ENCODE measurements at places on chromosomes 6 and 20.

GRCh38 chr6:21597801-21598673, 4.5 kb downstream of the SOX4 start:
- peak; percentile 48 for DNase-seq

DNA sequence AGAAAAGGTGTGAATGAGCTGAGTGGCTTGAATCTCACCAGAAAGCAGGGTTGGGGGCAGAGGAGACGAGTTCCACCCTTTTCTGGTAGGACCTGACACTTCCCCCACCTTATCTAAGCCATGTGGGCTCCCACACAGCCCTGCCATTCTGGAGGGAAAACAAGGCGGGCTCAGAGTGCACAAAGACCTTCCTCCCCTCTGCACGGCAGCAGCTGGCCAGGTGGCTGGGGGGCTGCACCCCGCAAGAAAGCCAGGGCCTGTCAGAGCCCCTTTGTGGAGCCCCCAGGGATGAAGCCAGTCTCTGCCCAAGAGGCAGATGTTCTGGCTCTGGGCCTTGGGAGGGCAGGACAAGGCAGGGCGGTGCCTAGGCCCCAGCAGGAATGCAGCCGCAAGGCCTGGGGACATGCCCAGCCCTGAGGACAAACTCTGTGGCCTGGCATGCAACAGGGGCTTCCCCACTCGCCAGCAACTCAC, 48.4 kb upstream of the DSN1 start:
- peak; percentile 55 for DNase-seq

- peak; percentile 73 for DNase-seq
These were observed 6.1 kb upstream of the PM20D2 start for GRCh38 chr6:89139509-89140346.

DNA sequence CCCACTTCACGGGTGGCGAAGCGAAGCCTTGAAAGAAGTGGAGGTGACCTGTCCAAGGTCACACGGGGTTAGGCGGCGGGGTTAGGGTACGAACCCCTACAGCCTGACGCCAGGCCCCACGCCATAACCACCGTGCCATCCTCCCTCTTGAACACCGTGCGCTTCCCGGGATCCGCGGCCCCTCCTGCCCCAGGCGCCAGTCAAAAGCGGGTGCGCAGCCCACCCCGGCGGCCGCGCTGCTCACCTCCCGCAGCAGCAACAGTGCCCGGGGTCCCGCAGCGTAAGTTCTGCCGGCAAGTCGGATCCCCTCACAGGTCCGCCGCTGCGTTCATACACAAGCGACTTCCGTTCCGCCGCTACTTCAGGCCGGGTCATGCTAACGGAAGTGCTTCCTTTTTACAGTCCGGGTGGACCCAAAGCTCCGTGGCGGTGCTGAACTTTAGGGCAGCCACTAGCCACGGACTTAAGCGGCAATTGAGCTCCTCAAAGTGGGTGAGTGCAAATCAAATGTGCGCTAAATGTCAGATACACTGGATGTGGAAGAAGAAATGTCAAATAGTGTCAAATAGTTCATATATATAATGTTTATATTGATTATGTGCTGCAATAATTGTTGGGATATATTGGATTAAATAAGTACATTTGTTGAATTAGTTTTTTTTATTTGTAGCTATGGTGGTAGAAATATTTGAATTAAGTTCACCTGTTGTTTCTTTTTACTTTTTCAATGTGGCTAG, at the start of gene CDK5RAP1:
Gene CDK5RAP1 (minus strand): TSS at position 336 of the 737 bp plus-strand sequence. CDS start 4,455 bp downstream, outside the sequence.
- DNase-seq = peak; percentile 91

- DNase-seq = peak; percentile 90
These were observed 143.9 kb downstream of the BCAS1 start for GRCh38 chr20:53926428-53927028.

DNA sequence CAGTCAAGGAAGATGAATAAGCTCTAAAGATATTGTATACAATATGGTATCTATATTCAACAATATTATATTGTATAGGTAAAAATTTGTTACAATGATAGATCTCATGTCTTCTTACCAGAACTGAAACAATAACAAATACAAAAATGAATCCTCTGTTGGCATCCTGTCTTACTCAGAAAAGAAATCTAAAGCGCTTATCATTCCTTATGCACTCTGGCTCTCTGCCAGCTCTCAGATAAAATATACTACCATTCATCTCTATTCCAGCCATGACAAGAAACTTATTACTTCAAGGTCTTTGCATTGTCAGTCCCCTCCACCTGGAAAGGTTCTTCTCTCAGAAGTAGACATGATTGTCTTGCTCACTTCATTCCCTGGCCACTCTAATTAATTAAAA, 138.6 kb downstream of the THEMIS start:
- DNase-seq = no peak

DNA sequence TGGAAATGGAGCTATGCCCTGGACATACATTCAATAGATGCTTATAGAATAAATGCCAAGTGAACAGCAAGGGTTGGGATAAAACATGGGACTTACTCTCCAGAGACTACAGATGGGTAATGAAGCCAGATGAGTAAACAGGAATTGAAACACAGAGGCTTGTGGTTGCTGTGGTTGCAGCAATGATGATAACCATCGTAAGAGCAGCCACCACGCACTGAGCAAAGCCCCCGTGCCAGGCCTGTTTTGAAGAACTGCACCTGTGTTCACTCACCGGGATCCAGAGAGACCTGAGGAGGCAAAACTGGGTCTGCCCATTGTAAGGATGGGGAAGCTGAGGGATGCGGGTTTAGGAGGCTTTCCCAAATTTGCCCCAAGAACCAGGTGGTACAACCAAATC, 431.1 kb upstream of the CDH4 start:
- DNase-seq = no peak

GRCh38 chr20:8829256-8829655, 239.6 kb upstream of the PLCB4 start:
- no peak for DNase-seq

GRCh38 chr6:165837948-165838745, 175.1 kb upstream of the PDE10A start:
- no peak for DNase-seq

DNA sequence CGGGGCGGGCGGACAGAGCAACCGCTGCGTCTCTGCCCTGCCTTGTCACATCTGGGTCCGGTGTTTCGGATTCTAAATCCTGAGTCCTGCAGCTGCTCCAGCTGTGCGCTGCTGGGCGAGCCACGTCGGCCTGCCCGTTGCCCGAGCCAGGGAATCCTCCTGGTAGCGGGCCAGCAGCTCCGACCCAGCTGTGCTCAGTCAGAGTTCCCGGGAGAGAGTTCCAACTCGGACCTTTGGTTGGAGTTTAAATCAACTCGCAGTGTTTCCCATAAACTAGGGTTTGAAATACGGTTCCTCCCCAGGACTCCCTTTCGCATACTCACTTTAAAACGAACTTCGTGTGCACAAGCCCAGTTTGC, 315 bp upstream of the PDE10A start:
- DNase-seq = no peak

DNA sequence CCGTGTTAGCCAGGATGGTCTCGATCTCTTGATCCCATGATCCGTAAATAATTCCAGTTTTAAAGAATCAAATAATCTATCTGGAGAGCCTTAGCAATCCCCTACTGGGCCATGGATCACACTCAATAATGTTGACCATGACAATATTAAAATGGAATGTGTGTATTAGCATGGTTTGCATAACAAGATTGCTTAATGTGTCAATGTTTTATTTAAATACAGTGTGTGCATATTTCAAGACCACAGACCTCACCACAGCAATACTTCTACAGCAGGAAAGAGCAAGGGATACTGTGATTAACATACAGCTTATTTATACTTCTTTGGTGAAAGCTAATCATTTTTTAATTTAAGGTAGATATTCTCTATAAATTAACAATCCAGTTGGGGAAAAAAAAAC, 470.4 kb downstream of the TFAP2B start:
- DNase-seq = no peak

GRCh38 chr6:71383901-71384489, 95.4 kb downstream of the OGFRL1 start:
- DNase-seq = peak; percentile 66

DNA sequence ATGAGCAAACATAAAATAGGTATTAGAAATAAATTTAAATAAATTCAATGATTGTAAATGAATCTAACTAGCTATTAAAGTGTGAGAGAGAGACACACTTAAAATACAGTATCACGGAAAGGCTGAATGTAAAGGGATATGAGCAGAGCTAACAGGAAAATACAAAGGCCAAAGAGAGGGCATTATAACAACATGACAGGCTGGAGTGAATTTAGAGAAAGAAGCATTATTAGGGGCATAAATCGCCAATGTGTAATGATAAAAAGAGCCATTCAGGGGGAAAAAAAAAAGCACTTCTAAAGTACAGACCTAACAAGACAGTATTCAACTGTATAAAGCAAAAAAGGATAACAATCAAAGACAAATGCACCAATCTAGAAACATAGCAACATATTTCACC, 28.1 kb downstream of the DACT2 start:
- DNase-seq = no peak

DNA sequence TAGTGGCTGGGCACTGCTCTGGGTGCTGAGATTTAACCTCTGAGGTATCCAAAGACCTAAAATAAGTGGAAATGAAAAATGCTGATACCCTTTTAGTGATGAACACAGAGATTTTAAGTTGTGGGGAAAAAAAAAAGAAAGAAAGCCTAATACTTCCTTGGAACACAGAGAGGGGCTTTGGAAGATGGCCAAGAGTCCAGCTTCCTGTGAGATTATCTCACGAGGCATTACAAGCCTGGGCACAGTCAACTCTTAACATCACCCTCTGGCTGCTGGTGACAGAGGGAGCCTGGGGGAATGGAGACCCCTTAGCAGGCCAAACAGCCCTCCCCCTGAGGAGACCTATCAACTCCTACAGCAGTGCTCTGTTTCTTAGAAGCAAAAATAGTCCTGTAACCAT, 19.7 kb downstream of the BTN2A1 start:
- no peak for DNase-seq

DNA sequence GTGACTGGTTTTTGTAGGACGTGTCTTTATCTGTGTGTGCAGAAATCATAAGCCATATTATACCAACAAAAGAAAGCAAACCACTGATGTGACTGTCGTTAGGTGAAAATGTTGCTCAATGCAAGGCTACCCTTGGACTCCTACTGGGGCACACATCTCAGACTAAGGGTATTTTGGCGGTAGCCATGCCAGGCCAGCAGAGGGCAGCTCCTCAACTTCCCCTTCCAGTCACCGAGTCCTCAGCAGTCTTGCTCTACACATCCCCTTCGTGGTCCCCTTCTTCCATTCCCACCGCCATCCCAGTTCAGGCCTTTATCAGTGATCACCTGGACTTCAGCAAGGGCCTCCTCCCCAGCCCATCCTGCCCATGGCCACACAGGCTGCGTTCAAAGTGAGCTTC, 113.7 kb upstream of the GGTLC1 start:
- peak; percentile 3 for DNase-seq

GRCh38 chr6:165663736-165664558, 906 bp upstream of the PDE10A start:
- DNase-seq = no peak

DNA sequence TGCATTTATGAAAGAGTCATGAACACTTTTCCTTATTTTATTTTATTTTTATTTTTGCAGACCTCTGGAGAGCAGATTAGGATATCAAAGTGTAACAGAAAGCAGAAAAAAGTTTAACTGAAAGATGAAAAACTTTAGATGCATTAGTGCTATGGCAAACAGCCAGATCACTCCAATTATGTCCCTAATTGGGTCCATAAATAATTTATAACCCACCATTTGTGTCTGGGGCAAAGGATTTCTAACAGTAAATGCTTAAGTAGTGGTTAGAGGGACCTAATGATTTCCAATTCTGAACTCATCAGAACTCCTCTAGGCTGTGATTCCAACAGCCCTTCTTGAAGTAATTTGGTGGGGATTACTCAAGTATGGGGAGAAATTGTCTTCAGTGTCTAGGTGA, 93.7 kb upstream of the PROKR2 start:
- DNase-seq = no peak

DNA sequence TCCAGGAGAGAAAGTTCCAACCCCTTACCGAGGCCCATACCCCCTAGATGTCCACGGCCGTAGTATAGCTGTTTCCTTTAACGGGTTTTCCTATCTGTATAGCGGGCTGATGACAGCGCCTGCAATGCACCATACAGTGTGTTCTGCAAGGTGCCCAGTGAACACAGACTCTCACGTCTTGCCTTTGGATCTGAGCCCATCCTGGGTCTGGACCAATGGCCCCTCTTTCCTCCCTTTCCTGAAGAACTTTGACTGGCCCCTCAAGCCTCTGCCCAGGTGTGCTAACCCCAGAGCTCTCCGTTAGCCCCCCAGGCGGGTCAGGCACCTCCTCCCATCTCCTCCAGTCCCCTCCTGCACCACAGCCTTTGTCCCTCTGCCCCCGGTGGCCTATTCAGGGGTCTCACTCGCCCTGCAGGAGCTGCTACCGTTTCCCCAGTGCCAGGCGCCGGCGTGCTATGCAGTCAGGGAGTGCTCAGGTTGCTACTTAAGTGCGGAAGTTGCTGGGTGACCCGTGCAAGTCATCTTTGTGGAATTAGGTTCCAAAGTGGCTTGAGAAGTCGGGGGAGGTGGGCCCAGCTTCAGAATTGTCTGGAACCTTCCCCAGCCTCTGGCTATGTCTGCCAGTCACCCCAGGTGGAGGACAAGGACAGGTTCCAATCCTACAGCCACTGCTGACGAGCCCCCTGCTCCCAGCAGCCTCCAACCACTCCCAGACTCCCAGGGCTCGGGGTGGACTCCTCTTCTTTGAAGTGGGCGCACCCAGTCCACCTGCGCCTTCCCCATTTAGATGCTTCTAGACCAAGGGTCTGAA, 35.0 kb upstream of the ZBP1 start:
- DNase-seq = no peak

GRCh38 chr6:114096561-114097172, 125.7 kb upstream of the HDAC2 start:
- DNase-seq = peak; percentile 50

DNA sequence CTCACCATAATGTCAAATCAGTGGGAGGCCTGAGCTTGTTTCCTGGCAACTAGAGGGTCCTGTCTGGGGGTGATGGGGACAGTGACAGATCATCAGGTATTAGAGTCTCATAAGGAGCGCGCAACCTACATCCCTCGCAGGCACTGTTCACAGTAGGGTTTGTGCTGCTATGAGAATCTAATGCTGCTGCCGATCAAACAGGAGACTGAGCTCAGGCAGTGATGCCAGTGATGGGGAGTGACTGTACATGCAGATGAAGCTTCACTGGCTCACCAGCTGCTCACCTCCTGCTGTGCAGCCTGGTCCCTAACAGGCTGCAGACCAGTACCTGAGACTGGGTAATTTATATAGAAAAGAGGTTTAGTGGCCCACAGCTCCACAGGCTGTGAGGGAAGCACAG, 147.3 kb downstream of the TTLL2 start:
- DNase-seq = no peak
